ENCODE measurements at places on chromosomes 16 and 17. TPM values are rescaled to one million over a fixed set of nuclear protein-coding genes. Genes with fewer than 3 reads are reported as not detected.

- H3K27me3 ChIP-seq = no peaks in the 10 kb centered on the region
- H3K4me1 ChIP-seq = no peaks in the 10 kb centered on the region
- no peaks in the 10 kb centered on the region for H3K36me3 ChIP-seq
- DNase-seq = no peak
Observed at GRCh38 chr16:52591934-52592592, 45.1 kb upstream of the TOX3 start.

Gene CHST5
- total RNA-seq = not detected

Gene TBC1D3E
- total RNA-seq = not detected

Gene CALB2
- 0.81 TPM for total RNA-seq

DNA sequence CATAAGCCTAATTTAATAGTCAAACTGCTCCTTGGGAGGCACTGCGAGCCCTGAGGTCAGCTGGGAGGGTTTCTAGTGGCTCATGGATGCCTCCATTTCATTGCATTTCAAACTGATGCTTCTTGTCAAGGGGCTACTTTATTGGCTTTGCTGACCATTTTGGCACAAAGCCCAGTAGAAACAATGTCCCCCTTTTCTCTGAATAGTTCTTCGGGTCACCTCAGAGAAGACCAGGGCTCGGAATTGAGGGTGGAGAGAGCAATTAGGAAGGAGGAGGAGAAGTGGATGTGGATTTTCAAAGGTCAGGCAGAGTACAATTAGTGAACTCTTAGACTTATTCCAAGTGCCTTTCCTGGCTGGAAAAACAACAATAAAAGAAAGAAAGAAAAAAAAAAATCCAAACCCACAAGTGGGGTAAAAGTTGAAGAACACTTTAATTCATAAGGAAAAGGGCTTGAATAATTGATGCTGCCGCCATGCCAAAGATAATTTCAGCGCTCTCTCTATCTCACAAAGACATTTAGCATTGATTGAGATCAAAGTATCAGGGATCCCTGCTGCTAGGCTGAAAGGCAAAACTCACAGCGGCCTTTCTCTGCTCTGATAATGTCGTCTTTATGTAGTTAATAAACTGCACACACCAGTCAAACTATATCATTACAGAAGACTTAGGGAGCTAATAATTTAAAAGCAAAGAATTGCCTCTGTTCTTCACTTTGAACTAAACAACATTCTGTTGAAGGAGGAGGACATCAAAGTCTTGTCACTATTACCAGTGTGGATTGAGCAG is 122.7 kb downstream of the RGS9 start:
- DNase-seq = no peak
- H3K27me3 ChIP-seq = no peaks in the 10 kb centered on the region
- H3K4me3 ChIP-seq = no peak overlapping the region
- no peaks in the 10 kb centered on the region for H3K4me1 ChIP-seq
- H3K36me3 ChIP-seq = no peaks in the 10 kb centered on the region
- H3K27ac ChIP-seq = no peak overlapping the region

DNA sequence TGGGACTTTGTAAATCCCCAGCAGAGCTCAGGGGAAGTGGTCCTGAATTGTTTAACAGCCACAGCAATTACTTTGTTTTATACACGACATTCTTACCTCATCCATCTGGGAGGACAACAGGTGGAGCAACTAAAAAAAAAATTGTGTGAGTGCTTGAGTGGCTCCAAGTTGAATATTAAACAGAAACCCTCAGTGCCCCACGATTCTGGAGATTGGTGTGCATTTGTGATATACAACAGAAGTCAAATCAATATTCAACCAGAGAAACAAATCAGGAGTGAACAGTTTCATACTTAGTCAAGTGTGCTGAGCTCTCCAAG is 204.8 kb downstream of the HAPSTR1 start:
- no peak for DNase-seq
- no peak overlapping the region for H3K27ac ChIP-seq
- no peaks in the 10 kb centered on the region for H3K36me3 ChIP-seq
- H3K4me1 ChIP-seq = no peaks in the 10 kb centered on the region
- no peak overlapping the region for H3K4me3 ChIP-seq

DNA sequence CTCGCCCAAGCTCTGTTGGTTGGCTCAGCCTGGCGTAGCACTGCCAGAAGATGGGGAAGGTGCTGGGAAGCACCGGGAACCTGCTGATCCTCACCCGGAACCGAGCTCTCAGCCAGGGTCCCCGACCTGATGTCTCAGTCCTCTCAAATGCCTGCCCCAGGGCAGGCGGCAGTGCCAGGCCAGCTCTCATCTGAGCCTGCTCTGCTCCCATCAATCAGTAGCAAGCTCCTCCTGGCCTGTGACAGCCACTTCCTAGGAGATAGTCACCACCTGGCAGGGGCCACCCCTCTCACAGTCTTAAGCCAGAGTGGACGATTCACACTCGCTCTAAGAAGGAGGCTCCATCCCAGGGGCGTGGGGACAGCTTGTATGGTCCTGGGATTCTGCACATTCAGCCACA is 62.0 kb downstream of the ENGASE start:
- H3K36me3 ChIP-seq = no peaks in the 10 kb centered on the region
- no peaks in the 10 kb centered on the region for H3K27me3 ChIP-seq
- no peaks in the 10 kb centered on the region for H3K4me1 ChIP-seq
- no peak for DNase-seq
- no peak overlapping the region for H3K4me3 ChIP-seq

Gene MYH8
- total RNA-seq = not detected

- H3K27ac ChIP-seq = no peak overlapping the region
- peaks cover 18% of the 10 kb centered on the region for H3K36me3 ChIP-seq
- no peaks in the 10 kb centered on the region for H3K27me3 ChIP-seq
- H3K4me3 ChIP-seq = no peak overlapping the region
- H3K4me1 ChIP-seq = peaks cover 16% of the 10 kb centered on the region
- DNase-seq = no peak
Observed at GRCh38 chr17:64071111-64071510, 50.7 kb upstream of the ICAM2 start.

GRCh38 chr16:23520500-23520899 is 10.2 kb upstream of the GGA2 start:
- H3K4me3 ChIP-seq = no peak overlapping the region
- peaks cover 29% of the 10 kb centered on the region for H3K36me3 ChIP-seq
- no peaks in the 10 kb centered on the region for H3K27me3 ChIP-seq
- H3K4me1 ChIP-seq = no peaks in the 10 kb centered on the region
- no peak overlapping the region for H3K27ac ChIP-seq

DNA sequence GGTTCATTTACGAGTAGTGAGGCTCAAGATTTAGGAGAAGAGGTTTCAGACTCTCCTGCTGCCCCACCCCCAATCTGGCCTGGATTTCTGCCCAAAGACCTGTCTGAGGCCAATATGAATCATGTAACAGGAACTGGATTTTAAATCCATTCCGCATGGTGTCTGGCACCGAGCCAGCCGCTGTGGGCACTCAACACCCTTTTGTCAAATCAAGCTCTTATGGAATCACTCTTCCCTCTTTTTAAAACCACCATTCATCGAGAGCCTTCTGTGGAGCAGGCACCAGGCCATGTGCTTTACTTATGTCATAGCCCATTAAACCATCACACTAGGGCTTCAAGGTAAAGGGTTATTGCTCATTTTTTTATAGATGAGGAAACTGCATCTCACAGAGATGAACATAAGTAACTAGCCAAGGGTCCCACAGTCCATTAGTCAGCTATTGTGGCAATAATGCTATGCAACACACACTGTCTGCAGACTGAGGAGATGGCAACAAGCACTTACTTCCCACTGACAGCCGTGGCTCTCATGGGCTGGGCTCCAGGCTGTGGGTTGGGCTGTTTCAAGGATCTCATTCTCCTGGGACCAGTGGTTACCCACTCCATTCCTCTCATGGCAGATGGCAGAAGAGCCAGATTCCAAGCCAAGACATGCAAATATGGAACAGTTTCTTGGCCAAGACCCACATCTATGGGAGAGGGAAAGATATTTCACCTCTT is 93.6 kb downstream of the WSCD1 start:
- H3K4me1 ChIP-seq = no peaks in the 10 kb centered on the region
- DNase-seq = peak; percentile 17
- H3K4me3 ChIP-seq = no peak overlapping the region
- H3K27me3 ChIP-seq = no peaks in the 10 kb centered on the region
- no peaks in the 10 kb centered on the region for H3K36me3 ChIP-seq
- H3K27ac ChIP-seq = no peak overlapping the region

Gene CCL22
- not detected for total RNA-seq

DNA sequence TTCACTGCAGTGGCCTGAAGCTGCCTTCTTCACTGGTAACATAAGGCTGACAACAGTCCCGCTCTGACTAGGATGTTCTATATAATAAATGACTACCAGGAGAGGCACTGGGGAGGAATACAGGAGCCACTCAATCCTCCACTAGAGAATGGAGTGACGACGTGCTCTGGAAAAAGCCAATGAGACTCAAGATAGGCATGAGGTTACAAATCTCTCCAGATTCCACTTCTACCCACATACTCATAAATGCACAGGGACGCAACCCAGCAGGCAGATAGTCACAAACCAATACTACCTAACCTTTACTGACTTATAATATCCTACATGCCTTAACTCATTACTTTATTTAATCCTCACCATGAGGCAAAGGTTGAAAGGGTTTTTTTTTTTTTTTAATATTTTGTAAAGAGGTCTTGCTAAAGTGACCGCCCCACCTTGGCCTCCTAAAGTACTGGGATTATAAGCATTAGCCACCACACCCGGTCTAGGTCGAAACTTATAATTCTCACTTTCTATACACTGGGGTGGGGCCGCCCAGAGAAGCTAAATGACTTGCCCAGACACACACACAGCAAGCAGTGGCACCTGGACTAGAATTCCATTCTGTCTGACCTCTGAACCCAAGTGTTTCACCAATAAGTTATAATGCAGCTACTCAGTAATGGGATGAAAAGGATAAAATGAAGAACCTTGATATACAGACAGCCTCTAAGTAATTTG is 33.7 kb downstream of the TOM1L2 start:
- no peak for DNase-seq
- no peaks in the 10 kb centered on the region for H3K36me3 ChIP-seq
- H3K4me3 ChIP-seq = no peak overlapping the region
- H3K27me3 ChIP-seq = no peaks in the 10 kb centered on the region
- H3K27ac ChIP-seq = peak overlapping the region; percentile 39

DNA sequence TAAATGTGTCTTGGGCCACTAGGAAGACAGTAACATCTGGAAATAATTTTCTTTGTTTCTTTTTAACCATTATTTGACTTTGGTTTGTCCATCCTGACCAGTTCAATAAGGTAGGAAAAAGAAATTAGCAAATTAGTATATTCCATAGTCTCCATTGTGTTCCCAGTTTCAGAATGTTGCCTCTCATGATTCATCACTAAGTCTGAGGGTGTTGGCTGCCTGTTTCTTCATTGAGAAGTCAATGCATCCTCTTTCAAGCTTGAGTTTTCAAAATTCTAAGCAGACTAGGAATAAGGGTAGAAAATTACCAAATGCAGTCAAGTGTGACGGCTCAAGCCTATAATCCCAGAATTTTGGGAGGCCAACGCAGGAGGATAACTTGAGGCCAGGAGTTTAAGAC is 41.9 kb downstream of the ZFHX3 start:
- H3K36me3 ChIP-seq = no peaks in the 10 kb centered on the region
- H3K4me3 ChIP-seq = no peak overlapping the region
- H3K27ac ChIP-seq = no peak overlapping the region
- H3K27me3 ChIP-seq = no peaks in the 10 kb centered on the region
- DNase-seq = no peak

DNA sequence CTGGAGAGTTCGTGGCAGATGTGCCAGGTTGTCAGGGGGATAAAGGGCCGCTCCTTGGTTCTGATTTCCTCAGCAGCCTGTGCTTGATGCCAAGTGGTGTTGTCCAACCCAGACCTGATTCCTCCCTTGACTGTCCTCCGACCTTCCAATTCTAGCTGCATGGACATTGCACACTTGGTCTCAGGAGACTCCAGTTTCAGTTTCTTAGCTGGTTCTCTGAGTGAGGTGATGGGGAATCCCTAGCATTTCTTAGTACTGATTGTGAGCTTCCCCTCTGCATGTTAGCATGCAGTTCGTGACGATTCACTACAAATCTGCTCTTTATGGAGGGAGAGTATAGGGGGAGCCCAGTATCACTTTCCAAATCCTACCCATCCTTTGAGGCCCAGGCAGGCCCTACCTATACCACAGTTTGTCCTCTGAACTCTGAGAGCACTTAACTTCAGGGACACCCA is 12.4 kb upstream of the CCR7 start:
- no peak overlapping the region for H3K4me3 ChIP-seq
- no peaks in the 10 kb centered on the region for H3K36me3 ChIP-seq
- H3K27me3 ChIP-seq = no peaks in the 10 kb centered on the region
- H3K27ac ChIP-seq = no peak overlapping the region
- no peak for DNase-seq

DNA sequence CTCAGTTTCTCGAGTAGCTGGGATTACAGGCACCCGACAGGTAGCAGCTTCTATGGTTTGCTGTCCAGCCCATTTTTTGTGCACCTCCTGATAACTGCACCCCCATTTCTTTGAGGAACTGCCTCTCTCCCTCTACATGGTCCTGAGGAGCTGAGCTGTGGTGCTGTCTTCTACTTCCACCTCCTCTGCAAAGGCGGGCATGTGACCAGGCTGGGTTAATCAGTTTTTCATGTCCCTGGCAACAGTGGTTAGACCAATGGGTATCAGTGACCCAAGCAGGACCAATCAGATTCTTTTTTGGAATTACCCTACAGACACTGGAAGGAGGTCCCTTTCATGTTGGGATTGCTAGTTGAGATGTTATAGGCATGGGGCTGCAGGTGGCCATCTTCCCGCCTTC is 41.3 kb downstream of the TBX21 start:
- no peaks in the 10 kb centered on the region for H3K36me3 ChIP-seq
- no peak overlapping the region for H3K27ac ChIP-seq
- H3K4me3 ChIP-seq = no peak overlapping the region
- peaks cover 5% of the 10 kb centered on the region for H3K27me3 ChIP-seq
- no peak for DNase-seq

- H3K4me1 ChIP-seq = peaks cover 9% of the 10 kb centered on the region
- no peak overlapping the region for H3K4me3 ChIP-seq
- DNase-seq = no peak
- no peaks in the 10 kb centered on the region for H3K36me3 ChIP-seq
Observed at GRCh38 chr16:47234-47633, 6.2 kb downstream of the POLR3K start.

- no peak overlapping the region for H3K4me3 ChIP-seq
- peak overlapping the region; percentile 64 for H3K27ac ChIP-seq
- peaks cover 10% of the 10 kb centered on the region for H3K36me3 ChIP-seq
Observed at GRCh38 chr16:19703172-19703889, 14.7 kb downstream of the KNOP1 start.

DNA sequence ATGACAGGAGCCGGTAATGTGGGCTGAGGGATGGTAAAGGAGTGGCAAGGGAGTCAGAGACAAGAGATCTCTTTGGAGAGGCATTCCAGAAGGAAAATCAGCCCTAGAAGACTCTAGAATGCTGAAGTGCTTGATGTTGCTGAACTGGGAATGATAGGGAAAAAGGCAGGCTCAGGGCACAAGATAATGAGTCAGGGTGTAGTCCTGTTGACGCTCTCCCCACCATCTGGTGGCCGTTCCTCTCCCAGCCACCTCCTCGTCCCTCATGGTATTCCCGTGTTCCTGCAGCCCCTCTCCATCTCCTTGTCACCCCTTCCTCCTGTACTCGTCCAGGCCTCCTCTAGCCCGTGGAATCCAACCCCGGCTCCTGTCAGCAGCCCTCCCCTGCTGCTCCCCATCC is 11.1 kb upstream of the ALDOA start:
- H3K27me3 ChIP-seq = no peaks in the 10 kb centered on the region
- no peaks in the 10 kb centered on the region for H3K36me3 ChIP-seq
- H3K4me3 ChIP-seq = no peak overlapping the region
- H3K27ac ChIP-seq = no peak overlapping the region
- no peak for DNase-seq

- H3K27me3 ChIP-seq = no peaks in the 10 kb centered on the region
- no peak overlapping the region for H3K4me3 ChIP-seq
- H3K4me1 ChIP-seq = peaks cover 9% of the 10 kb centered on the region
- H3K27ac ChIP-seq = no peak overlapping the region
Observed at GRCh38 chr17:7325031-7325528, 4.1 kb downstream of the NEURL4 start.

Measured in thyroid gland (tissue), 4 donors.